ENCODE measurements at places on chromosomes 1 and 21. TPM values are rescaled to one million over a fixed set of nuclear protein-coding genes. Genes with fewer than 3 reads are reported as not detected.
A peak's percentile ranks its signal among the peaks of the same experiment; 100 is the strongest.

GRCh38 chr21:42739061-42739931 is 85.9 kb downstream of the PDE9A start:
- H3K4me3 ChIP-seq: no peak overlapping the region
- peaks cover 44% of the 10 kb centered on the region for H3K4me1 ChIP-seq
- DNase-seq: no peak
- H3K36me3 ChIP-seq: peaks cover 3% of the 10 kb centered on the region
- H3K27me3 ChIP-seq: peaks cover 5% of the 10 kb centered on the region
- peak overlapping the region; percentile 7 for H3K27ac ChIP-seq

CDC20 gene
- 188 TPM for total RNA-seq

GRCh38 chr1:213166852-213167251 is 115.8 kb downstream of the RPS6KC1 start:
- no peaks in the 10 kb centered on the region for H3K27me3 ChIP-seq
- no peaks in the 10 kb centered on the region for H3K36me3 ChIP-seq
- no peak overlapping the region for H3K4me3 ChIP-seq
- no peaks in the 10 kb centered on the region for H3K4me1 ChIP-seq
- no peak overlapping the region for H3K27ac ChIP-seq
- no peak for DNase-seq

- DNase-seq: no peak
- H3K27me3 ChIP-seq: no peaks in the 10 kb centered on the region
- no peak overlapping the region for H3K4me3 ChIP-seq
- no peaks in the 10 kb centered on the region for H3K36me3 ChIP-seq
- no peaks in the 10 kb centered on the region for H3K4me1 ChIP-seq
These were observed 87.9 kb downstream of the ARHGEF10L start for GRCh38 chr1:17627239-17628052.

DNA sequence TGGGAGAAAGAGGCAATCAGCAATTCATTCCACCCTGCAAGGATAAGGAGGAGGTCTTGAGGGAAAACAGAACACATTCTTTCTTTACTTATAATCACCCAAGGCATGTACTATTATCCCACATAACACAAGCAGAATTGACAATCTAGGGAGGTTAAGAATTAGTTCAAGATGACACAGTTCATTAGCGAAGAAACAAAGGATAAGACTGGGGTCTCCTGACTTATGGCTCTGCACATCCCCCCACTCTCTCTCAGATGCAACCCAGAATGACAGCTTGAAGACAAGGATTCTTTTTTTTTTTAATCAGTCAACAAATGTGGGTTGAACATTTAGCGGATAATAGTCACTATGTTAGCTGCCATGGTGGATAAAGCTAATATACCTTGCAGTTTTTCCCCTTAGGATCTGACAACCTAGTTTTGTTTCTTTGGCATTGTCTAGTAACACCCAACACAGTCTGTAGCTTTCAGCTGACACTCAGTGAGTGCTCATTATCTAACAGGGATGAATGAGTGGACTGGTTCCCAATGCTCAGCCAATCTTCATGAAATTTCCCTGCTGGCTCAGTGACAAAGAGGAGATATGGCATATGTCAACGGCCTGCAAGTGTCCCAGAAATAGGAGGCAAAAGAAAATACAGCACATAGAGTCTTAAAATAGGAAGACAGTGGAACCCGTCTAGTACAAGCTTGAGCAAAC is 35.1 kb downstream of the RXRG start:
- peaks cover 43% of the 10 kb centered on the region for H3K27me3 ChIP-seq
- no peak for DNase-seq
- no peak overlapping the region for H3K4me3 ChIP-seq
- no peaks in the 10 kb centered on the region for H3K4me1 ChIP-seq
- H3K27ac ChIP-seq: no peak overlapping the region

GRCh38 chr1:158806916-158807536 is 24.1 kb upstream of the MNDA start:
- no peak overlapping the region for H3K4me3 ChIP-seq
- no peaks in the 10 kb centered on the region for H3K4me1 ChIP-seq
- no peak overlapping the region for H3K27ac ChIP-seq
- no peak for DNase-seq

Data from activated CD8-positive, alpha-beta memory T cell treated with anti-CD3 and anti-CD28 coated beads, Interleukin-2, amount 10 ng/mL, durations not matched to agents 7 days and 5 days (primary cell).